ENCODE measurements at places on chromosomes 4 and X.

GRCh38 chrX:140508958-140509357 is 4.1 kb upstream of the SOX3 start:
- no peak for DNase-seq

DNA sequence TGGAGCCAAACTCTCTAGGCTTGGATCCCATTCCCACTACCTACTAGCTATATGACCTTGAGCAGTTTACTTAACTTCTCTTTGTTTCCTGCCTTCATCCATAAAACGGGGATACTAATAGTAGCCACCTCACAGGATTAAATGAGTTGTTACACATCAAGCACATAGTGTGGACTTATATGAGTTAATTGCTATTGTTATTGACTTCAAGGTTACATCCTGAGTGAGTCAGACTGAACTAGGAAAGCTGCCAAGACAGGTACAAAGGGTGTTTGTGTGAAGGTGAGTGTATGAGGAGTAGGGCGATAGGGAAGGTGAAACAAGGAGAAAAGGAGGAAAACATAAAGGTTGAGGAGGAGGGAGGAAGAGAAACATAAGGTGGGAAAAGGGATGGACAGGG is 32.2 kb downstream of the TFDP3 start:
- no peak for DNase-seq

DNA sequence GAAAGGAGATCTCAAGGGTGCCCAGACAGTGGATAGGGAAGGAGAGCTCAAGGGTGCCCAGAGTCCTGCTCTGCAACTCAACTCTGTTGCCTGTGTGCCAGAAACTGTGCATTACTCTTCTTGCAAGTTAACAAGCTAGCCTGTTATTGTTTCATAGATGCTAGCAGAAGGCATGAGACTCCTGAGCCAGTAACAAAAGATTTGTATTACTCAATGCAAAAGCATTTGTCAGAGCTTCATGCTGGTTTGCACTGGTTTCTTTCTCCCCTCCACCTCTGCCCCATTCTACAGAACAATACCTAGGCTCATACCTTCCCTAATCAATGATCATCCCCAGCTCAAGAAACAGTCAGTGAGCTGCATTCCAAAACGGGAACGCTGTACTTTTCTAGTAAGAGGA is 124.5 kb upstream of the NEIL3 start:
- no peak for DNase-seq

DNA sequence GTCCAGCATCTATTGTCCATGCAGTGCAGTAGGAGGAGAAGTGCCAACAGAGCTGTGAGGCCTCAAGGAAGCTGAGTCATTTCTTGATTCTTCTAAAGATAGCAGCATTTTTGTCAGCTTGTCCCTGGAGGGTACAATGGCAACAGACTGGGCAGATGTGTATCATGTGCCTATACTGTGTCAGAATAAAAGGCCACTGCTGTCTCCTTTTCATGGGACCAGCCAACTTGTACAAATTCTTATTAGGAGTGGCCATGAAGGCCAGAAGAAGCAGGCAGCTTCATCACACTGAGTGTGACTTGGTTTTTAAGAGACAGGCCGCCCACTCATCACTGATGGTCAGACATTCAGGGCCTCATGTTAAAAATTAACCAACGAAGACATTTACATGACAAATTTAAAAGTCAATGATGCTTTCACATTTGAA is 185.0 kb upstream of the FAM241A start:
- DNase-seq = no peak

GRCh38 chr4:141352331-141352730 is 131.6 kb downstream of the ZNF330 start:
- DNase-seq = no peak

DNA sequence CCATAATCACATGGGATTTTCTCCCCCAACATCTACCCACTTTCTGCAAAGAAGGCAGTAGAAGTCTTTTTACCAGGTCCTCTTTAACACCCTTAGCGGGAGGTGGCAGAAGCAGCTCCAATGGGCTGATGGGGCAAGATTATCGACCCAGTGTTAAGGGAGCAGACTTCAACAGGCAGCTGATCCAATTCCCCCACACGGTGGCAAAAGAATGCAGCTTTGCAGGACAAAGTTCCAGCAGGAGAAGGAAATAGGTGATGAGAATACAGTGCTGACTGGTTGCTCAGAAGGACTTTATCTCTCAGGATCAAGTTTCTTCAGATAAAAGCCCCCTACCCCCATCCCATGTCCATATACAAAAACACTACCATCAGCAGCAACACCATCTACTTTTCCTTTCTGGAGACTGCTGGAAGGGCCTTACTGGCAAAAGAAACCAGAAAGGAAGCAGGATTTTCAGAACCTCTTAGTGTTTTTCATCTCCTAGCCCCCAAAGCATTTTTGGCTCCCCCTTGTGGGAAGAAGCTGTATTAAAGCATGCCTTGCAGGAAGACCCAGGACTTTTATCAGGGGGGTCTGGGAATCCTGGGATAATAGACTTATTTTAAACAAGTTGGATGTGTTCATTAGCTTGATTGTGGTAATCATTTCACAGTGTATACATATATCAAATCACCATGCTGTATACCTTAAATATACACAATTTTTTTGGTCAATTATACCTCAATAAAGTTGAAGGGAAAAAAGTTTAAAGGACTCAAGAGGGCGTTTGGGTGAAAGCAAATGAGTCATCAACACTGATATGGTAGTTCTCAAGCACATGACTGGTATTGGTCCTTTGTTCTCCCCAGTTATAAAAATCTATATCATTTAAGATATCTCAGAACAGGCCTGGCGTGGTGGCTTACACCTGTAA is 146.4 kb downstream of the GPC3 start:
- no peak for DNase-seq

DNA sequence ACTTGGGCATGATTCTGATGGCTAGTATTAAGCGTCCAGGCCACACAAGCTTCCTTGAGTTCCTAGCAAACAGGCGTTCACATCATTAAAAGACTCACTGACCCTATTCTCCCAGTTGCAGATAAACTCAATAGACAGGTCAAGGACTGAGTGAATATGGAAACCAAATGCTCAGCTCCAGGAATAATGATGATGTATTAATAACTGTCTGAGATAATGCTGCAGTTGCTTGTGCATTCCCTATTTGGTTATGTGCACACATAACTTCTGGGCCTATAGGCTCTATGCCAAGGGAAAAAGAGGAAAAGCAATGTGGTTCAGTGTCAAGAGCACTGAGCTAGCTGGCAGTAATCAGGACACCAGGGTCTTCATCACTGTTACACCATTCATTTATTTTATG is 3.5 kb downstream of the RAB9B start:
- no peak for DNase-seq

DNA sequence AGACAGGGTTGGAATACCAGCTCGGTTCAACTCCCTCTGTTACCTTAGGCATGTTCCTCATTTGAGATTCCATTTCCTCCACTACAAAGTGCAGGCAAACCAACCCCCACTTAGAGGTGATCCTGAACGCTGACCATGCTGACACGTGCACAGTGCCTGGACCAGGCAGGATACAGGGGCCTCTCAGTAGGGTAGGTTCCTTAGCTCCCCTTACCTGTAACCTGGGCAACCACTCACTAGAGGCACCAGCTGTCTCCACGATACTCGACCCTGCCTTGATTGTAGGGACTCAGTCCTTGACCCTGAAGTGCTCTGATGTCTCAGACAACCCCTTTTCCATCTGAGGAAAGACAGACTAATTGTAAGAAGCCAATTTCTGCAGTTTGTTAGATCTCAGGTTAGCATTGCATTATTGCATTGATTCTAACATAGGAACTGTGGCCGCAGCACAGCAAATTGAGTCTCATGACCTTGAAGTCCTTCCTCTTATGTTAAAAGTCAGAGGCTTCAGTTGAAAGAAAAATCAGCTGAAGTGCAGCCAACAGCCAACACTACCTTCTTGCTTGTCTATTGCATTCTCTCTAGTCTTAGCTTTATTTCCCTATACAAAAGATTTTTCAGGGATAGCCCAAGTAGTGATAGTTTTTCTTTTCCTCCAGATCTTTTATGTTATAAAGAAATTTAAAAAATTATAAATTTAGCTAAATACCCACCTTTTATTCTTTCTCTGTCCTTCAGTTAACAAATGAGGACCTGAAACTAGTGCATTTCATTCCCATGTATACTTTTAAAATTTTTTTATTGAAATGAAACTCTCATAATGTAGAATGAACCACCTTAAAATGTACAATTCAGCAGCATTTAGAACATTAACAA is 11.2 kb upstream of the C1QTNF7 start:
- DNase-seq = no peak

DNA sequence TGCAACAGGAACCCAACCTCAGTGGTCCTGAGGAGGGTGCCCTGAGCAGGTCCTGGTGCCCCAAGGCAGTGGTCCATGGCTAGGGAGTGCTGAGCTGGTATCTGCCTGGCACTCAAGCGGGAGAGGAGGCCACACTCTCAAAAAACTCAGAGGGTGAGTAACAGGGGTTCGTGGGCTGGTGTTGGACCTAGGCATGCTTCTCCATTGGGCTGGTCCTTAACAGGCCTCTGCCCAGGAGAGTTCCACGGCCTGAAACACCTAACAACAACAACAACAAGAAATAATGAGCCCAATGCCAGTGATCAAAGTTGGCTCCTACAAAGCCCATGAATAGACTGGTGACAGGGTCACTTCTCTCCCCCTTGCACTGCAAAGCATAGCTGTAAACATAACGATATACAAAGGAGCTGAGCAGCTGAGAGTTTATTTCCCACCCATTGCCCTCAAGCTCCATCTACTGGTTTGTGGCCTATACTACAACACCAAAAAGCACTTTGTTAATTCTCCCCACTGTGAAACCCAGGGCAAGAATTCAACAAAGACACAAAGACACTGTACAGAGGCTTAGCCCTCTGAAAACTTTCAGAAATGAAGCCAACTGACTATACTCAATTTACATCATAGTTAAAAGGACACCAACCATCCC is 736.1 kb upstream of the ADGRL3 start:
- no peak for DNase-seq

GRCh38 chr4:77104791-77105540 is 29.2 kb upstream of the CCNI start:
- DNase-seq = no peak

DNA sequence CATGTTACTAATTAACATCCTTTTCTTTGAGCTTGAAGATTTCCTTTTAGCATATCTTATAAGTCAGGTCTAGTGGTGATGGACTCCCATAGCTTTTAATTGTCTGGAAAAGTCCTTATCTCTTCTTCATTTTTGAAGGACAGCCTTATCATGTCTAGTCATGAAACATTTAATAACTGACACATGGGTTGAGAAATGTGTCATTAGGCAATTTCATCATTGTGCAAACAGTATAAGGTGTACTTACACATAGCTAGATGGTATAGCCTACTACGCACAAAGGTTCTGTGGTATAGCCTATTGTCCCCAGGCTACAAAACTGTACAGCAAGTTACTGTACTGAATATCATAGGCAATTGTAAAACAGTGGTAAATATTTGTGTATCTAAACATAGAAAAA is 34.5 kb upstream of the ALG13 start:
- no peak for DNase-seq

DNA sequence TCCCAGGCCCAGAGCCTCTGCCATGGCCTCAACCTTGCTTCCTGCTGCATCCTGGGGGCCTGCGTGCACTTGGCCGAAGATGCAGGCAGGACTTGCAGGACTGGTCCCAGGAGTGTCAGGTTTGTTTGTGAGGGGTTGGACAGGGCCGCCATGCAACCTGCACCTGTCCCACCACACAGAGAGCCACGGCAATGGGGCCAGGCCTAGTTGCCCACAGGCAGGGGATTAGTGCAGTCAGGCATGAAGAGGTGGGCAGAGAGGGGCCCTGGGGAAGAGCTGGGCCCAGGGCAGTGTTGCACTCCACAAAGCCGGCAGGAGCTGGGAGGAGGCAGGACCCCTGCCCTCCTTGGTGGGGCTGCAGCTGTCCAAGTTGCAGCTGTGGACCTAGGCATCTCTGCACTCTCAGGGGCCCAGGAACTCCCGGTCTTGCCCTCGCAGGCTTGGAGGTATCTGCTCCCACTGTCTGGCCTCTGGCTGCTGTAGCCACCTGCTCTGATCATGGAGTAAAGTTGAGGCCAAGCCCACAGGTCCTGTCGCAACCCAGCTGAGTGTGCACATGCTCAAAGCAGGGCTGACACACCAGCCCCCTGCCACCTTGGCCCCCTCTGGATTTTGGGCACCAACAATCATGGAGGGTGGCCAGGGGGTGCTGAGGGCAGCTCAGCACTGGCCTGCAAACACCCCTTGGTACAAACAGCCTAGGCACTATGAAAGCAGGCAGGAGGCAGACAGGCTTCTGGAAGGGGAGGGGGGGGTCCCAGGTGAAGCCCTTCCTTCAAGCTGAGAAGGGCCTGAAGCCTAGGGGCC is 190.4 kb upstream of the PCDH10 start:
- no peak for DNase-seq

DNA sequence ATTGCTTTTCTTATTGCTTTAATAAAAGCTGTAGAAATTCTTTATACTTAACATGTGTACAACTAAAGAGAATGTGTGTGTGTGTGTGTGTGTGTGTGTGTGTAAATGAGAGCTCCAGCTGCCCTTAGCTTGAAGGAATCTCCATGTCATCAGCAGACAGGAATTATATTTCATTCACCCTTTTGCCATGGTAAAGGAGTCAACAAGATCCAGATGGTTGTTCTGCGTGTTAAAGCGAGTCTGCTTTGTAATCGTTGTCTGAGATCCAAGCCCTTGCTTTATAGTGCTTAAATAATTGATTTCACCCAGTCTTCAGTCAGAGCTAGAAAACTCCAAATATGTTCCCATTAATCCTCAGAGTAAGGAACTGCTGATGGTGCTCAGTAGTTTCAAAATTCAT is 285.5 kb downstream of the PDGFC start:
- DNase-seq = no peak

GRCh38 chr4:73770917-73771316 is 30.5 kb downstream of the CXCL8 start:
- no peak for DNase-seq

DNA sequence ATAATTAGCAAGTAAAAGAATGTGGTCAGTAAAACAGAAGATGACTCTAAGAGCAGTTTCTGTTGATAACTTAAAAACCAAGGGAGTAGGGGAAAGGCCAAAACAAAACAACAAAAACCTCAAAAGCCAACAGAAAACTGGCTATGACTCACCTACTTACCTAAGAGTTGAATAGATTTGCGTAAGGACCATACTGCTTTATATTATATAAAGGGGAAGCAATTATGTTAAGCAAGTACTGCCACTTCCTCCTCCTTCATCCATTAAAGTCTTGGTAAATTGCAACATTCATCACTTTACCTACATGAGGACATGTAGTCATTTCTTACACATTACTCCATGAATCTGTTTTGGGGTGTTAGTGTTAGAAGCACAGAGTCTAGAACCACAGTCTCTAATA is 85.9 kb upstream of the FAM47A start:
- no peak for DNase-seq

GRCh38 chr4:13498469-13498868 is 14.3 kb upstream of the RAB28 start:
- no peak for DNase-seq
